ENCODE measurements at places on chromosomes 6 and 20.

- no peak for DNase-seq
Observed at GRCh38 chr20:50690650-50691572, at the start of gene RIPOR3. Gene RIPOR3, minus strand, starts transcription at chr20:50691542. Its CDS starts 414 bp downstream, at chr20:50691128.

DNA sequence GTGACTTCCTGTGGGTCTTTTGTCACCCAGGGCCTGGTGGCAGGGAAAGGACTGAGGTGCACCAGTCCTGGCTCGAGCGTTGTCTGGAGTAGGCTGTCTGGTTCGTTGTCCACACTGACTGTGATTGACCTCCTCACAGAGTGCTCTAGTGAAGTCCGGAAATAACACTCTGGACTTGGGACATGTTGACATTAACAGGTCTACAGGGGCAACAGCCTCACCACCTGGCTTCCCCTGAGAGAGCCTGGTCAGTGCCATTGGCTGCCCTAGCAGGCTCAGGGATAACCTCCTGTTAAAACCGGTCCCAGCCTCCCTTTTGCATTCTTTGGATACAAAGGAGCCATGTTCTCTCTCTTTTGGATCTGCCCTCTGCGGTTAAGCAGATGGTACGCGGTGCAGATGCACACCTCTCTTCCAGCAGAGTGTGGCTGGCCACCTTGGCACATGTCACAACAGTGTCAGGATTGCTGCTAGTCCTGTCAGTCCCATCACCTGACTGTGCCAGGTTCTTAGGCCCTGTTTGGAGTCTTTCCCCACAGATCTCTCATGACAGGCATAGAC, 46.2 kb downstream of the CDS2 start:
- no peak for DNase-seq

DNA sequence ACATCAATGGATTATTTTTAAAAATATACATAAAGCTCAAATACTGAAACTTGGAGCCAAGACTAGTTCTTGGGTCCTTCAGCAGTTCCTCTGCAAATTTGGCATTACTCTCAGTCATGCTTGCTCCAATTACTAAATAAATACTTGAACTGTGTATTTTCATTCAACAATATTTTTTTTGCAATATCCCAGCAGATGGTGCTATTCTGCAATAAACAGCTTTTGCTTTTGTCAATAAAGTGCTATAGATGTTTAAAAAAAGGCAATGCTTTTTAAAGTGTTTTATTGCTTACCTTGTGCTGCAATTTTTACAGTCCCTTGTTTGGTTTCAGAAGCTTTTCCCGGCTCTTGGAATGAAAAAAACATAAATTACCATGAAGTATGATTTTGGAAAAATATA, 243.4 kb downstream of the TRDN start:
- DNase-seq: no peak

- no peak for DNase-seq
Observed at GRCh38 chr6:168269455-168270243, 49.9 kb downstream of the DACT2 start.

DNA sequence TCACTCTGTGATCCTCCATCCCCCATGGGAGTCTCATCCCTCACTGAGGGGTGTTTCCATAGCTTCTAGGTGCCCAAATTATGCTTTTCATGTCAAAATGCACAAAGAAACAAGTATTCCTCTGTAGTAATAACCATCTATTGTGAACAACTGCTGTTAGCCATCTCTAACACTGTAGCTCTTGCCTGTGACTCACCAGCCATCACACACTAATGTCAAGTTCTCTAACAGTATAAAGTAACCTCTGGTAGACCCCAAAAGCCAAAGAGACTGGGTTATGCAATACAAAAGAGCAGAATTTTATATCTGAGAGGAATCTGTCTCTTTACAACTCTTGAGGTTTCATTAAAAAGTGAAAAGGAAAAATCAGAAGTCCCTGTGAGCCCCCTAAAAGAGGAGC, 25.4 kb upstream of the IYD start:
- peak; percentile 47 for DNase-seq

DNA sequence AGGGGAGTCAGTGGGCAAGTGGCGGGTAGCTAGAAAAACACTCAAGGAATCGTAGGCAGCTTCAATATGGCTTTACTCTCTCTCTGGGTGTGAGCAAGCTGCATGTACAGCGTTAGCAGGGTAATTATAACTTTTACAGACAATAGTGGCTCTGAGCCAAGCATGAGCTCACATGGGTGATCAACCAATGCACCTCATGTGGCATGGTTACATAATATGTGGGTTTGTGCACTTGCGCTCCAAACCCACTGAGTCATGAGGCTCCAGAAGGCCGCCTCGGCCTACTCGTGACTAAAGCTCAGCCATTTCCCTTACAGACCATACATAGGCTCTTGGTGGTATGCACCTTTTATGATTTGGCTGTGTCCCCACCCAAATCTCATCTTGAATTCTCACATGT, 78.4 kb upstream of the FBXL4 start:
- no peak for DNase-seq
